ENCODE measurements at places on chromosomes 4 and X. TPM values are rescaled to one million over a fixed set of nuclear protein-coding genes. Genes with fewer than 3 reads are reported as not detected.

GRCh38 chrX:24002167-24002566 lies 24.8 kb downstream of the KLHL15 start:
- DNase-seq: no peak

- no peak for DNase-seq
Measured at GRCh38 chrX:51421972-51422597, 74.3 kb downstream of the NUDT11 start.

DNA sequence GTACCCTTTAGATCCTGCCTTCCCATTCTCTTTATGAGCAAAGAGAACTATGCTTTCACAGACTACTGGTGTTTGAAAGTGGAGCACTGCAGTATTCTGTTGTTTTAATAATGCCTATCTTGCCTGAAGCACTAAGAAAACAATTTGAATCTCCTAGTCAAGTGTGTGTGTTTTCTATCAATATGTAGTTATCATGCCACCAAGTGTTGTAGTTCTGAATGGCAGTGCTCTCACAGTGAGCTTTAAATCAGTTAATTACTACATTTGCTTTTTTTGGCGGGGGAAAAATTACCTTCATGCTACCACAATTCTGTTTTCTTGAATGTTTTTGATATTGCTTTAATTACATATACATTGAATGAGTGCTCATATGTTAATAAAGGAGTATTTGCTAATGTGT lies 143.6 kb upstream of the FAM47A start:
- DNase-seq: no peak

Gene HMGN5
- total RNA-seq: 0.83 TPM

Gene DSPP
- not detected for total RNA-seq

GRCh38 chr4:113462286-113462685 lies 299.3 kb downstream of the CAMK2D start:
- DNase-seq: no peak

GRCh38 chr4:53558065-53558801 lies 33.1 kb downstream of the LNX1 start:
- DNase-seq: peak; percentile 41

DNA sequence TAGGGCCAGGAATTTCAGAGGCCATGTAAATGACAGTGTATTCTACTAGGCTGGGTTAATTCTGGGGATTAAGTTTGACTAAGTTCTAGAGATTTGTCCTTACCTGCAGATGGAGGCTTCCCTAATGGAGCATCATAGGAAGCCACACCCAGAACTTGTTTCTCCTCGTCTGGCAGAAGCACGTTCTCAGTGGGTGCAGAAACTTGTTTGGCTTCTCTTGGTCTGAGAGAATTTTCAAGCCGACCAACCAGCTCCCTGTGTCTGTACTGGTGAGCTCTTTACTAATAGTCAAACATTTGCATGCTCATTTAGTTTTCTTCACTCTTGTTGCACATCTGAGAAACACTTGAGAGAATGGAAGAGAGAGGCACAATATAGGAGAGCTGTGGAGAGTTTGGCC lies 907 bp upstream of the ATP10D start:
- DNase-seq: no peak

Gene KLHL13
- total RNA-seq: 13.6 TPM

Gene GPR34
- not detected for total RNA-seq

GRCh38 chr4:141705048-141705746 lies 68.8 kb downstream of the IL15 start:
- no peak for DNase-seq

- DNase-seq: no peak
Measured at GRCh38 chr4:134117392-134118183, 84.0 kb downstream of the PABPC4L start.

Gene DDX53
- total RNA-seq: not detected

DNA sequence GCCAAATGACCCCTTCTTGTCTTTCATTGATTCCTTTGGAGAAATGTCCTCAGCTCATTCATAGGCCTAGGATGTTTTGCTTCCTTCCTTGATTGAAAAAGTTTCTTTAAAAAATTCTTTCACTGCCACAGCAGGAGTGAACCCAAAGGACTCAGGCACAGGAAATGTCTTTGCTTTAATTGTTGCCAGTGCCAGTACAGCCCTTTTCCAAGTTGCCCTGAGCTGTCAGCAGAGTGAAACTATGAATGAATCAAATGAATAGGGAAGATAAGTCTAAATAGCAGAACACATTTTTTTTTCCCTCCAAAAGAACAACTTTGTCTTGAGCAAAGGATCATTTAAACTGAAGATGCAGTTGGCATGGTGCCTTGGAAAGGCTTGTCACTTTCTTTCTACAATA lies 63.8 kb upstream of the SLC4A4 start:
- no peak for DNase-seq

Gene GABRG1
- total RNA-seq: not detected

Measured in IMR-90 (cell line).